Glutamatergic neuron (in vitro differentiated cells): ENCODE measurements at places on chromosomes 5 and 9.

- no peak for DNase-seq
These were observed 295.5 kb upstream of the WWC1 start for GRCh38 chr5:167995844-167996425.

GRCh38 chr5:5350101-5350500 is 72.4 kb upstream of the ICE1 start:
- no peak for DNase-seq

- peak; percentile 90 for DNase-seq
These were observed 4.4 kb upstream of the MLANA start for GRCh38 chr9:5886114-5886939.

GRCh38 chr9:19587678-19588077 is 178.9 kb downstream of the ACER2 start:
- no peak for DNase-seq

GRCh38 chr5:66710557-66711088 is 114.4 kb downstream of the MAST4 start:
- no peak for DNase-seq

- DNase-seq: no peak
These were observed 41.3 kb upstream of the ZSWIM6 start for GRCh38 chr5:61290791-61291210.

- DNase-seq: no peak
These were observed 523.5 kb upstream of the CLINT1 start for GRCh38 chr5:158382473-158382872.

- no peak for DNase-seq
These were observed 4.0 kb upstream of the CSF2 start for GRCh38 chr5:132069561-132069960.

DNA sequence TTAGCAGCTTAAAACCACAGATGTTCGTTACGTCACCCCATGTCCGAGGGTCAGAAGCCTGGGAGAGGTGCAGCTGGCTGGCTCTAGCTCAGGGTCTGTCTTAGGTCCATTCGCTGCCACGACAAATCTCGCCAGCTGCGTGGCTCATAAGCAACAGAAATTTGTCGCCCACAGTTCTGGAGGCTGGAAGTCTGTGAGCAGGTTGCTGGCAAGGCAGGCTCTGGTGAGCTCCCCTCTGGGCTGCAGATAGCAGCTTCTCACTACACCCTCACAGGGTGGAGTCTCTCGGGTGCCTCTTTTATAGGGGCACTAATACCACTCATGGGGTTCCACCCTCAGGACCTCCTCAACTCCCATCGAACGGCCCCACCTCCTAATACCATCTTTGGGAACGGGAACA is 40.1 kb upstream of the FCN2 start:
- DNase-seq: no peak

DNA sequence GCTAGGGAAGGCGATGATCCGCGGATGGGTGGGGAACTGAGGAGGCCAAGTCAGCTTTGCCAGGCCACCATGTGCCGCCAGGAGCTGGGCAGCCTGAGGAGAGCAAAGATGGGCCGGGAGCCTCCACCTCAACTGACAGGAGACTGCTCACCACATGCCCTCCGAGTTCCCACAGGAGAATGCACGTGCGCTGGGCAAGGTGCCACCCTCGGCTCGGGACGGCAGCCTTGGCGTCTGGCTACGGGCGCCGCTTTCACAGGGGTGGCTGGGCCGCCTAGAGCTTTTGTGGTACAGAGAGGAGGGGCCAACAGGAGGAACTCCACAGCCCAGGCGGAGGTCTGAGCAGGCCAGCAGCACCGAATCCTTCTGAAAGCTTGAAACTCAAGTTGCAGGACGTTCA is 5.3 kb upstream of the TBC1D9B start:
- no peak for DNase-seq

- no peak for DNase-seq
These were observed 388.4 kb upstream of the PTGER4 start for GRCh38 chr5:40291338-40291737.

GRCh38 chr5:36301858-36302603 is at the start of gene RANBP3L:
RANBP3L (minus strand) TSS chr5:36301902; CDS start chr5:36301416, 486 bp downstream.
- no peak for DNase-seq

GRCh38 chr5:80958616-80959015 is 1.5 kb upstream of the RASGRF2 start:
- no peak for DNase-seq

DNA sequence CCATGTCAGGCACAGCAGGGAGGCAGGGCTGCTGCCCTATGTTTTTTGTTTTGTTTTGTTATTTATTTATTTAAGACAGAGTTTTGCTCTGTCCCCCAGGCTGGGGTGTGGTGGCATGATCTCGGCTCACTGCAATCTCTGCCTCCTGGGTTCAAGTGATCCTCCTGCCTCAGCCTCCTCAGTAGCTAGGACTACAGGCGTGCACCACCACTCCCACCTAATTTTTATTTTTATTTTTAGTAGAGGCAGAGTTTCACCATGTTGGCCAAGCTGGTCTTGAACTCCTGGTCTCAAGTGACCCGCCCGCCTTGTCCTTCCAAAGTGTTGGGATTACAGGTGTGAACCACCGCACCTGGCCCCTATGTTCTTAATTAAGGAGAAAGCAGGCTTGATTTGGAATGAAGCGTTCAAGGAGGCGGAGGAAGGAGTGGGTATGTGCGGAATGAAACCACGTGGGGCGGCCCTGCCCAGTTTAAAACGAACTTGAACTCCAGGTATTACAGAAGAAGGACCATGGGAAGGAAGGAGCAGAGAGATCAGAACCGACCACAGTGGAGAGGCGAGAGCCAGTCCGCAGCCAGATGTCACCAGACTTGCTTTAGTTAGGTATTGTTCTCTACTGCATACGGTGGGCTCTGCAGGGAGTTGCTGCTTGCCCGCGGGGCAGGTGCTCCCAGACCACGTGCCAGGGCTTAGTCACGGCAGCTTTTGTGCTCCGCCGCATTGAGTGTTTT is 34.9 kb upstream of the EPB41L4B start:
- no peak for DNase-seq

GRCh38 chr9:115164511-115164974 is 46.6 kb upstream of the TNC start:
- DNase-seq: no peak

DNA sequence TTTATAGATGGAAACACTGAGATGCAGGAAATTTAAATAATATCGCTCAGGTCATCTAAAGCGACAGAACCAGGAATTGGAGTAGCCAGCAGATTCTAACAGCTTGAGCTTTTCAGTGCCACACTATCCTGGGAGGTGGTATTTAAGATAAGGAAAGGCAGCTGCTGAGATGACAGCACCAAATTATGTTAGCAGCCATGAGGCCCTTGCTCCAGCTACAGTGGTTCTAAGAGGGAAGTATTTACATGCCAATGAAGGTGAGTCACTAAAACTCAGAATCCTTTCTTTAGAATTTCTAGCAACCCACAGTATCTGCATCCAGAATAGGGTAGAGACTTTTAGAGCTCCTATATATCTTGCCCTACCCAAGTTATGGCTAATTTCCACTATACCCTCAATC is 127.0 kb upstream of the VLDLR start:
- no peak for DNase-seq

DNA sequence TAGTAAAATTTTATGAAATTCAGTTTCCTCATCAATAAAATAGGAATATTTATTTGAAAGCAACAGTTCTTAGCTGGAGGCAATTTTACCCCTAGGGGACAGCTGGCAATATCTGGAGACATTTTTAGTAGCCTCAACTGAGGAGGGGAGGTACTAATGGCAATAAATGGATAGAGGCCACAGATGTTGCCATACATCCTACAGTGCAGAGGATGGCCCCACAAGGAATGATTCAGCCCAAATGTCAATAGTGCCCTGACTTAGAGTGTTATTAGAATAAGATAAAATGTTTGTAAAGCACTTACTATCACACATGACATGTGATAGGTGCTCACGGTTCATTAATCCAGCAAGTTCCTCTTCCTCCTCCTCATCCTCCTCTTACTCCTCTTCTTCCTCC is 293.6 kb downstream of the KCTD16 start:
- DNase-seq: no peak

DNA sequence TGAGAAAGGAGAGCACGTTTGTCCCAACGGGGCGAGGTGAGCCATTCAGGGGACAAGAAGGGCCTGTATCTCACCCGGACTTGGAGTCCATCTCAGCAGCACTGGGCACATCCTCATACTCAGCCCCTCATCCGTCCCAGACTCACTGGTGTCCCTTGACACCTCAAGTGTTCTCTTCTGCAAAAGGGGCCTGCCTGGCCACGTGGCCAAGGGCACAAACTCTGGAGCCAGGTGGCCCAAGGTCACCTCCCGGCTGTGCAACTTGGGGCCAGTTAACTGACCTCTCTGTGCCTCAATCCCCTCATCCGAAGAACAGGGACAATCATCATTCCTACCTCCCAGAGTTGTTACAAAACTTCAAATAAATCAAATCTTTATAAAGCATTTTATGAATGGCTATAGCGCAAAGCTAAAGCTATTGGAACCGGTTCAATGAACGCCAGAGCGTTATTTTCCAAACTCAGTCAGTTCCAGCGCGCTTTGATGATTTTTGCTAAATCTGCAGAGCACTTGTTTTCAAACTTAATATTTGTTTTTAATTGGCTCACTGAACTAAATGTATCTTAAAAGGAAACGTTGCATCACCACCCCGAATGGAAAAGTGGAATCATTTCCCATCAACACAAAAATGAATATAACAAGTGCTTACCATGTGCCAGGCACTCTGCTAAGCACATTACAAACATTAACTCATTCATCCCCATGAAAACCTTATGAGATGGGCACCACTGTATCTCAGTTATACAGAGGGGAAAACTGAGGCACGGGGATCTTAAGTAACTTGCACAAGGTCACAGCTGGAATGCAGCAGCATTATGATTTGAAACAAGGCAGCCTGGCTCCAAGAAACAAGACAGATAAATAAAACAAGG is 49.3 kb downstream of the DUSP1 start:
- DNase-seq: no peak

DNA sequence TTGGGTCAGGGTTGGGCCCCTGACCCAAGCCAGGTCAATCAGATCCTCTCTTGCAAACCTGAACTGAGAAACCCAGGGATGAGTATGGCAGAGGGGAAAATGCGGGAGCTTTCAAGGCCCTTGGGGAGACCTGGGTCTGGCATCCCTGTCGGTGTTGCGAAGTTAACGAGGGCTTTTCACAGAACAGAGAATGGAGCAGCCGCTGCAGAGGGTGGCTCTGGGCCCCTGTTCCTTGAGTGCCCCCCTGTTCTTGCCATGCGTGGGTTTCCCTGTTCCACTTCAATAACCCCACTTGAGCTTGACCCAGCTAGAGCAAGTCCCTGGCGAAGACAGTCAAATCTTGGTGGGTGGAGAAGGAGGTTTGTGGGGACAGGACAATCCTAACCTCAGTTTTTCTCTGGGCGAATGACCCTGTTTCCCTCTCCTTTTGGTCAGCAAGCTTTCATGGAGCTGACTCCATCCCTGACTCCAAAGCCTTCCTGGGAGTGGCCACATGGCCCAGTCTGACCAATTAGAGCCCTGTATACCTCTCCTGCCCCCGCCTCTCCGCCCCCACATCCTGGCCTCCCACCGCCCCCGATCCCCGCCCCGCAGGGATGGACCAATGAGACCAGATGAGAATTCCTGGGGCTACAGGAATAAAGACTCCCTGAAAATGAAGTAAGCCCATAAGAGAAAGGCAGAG is 2.9 kb upstream of the VDAC1 start:
- DNase-seq: peak; percentile 31

GRCh38 chr9:16202914-16203728 is 650.3 kb downstream of the CCDC171 start:
- peak; percentile 43 for DNase-seq

DNA sequence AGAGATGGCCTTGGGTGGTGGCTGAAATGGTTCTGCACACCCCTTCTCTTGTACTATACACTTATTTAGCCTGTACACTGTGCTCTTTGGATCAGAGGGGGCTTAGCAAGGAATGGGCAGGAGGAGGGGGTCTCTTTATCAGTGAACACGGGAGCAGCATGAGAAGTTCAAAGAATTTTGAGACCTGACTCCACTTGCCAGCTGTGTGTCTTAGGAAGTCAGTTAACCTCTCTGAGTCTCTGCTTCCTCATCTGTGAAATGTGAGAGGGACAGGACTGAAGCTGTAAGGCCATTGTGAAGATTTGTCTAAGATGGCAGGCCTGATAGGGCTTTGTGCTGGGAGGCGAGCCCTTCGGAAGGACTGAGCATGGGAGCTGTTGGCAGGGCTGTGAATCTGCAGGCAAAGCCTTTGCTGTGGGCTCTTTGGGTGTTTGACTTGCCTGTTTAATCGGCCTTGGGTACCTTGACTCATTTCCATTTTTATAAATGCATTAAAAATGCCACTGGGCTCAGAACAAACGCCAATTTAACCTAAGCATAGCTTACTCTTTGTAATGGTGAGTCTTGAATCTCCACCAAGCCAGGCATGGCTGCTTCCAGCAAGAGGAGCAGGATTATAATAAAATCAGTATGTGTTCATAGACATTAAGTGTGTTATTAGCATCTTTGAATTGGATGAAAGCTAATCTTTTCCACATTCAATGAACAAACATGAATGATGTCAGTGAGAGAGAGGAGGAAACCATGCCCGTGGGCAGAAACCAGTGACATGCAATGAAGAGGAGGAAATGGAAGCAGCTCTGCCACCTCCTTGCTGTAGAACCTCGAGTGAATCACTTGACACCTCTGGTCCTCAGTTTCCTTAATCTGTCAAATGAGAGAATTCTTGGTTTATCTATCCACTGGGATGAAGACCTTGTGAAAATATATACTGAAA is 89.4 kb downstream of the MACROH2A1 start:
- DNase-seq: no peak

- DNase-seq: no peak
These were observed 38.5 kb upstream of the STX17 start for GRCh38 chr9:99867968-99868367.

DNA sequence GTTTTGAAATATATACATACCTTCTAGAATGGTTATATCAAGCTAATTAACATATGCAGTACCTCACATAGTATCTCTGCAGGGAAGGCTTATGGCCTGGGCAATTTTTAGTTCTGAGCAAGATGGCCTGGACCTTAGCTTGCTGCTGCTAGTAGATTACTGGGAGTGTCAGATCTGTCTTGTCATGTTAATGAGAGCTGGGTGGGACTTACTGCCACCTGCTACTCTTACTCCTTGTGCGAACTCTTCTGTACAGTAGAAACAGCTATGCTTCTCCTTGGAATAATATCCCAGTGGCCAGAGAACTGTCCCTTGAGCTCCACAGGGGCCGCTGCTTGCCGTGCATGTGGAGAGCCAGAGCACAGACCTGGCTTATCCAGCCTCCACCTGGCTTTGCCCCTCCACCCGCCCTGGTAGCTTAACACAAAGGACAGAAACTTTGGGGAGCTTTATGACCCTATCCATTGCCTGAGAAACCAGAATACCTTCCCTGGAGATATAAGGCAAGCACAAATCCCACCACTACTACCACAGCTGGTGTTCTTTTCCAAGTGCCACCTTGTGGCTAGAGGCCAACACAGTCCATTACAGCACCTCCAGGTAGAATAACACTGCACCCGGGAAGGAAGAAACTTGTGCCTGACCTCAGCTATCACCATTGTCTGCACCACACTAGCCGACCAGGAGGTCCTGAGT is 74.4 kb upstream of the RUSC2 start:
- DNase-seq: no peak

- no peak for DNase-seq
These were observed 14.6 kb downstream of the ARL14EPL start for GRCh38 chr5:116046823-116047222.
